ENCODE measurements at places on chromosomes 2 and 18.

GRCh38 chr2:44705876-44706480 lies 235.5 kb upstream of the SIX3 start:
- DNase-seq: no peak

DNA sequence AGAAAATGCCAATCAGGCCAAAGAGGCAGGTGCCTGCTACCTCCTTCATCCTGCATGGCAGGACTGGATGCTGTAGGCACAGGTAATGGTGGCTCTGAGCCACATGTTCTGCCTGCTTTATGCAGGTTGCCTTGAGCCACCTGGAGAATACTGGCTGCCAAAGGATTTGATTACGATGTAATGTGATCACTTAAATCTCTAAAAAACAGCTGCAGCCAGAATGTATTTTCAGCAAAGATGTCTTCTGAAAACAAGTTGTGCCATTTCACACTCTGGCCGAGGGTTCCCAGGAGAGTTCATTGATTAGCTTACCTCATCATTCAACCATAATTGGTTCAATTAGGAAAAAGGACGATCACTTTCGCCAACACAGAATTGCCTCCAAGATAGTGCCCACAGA lies 17.9 kb upstream of the MSGN1 start:
- DNase-seq: no peak

DNA sequence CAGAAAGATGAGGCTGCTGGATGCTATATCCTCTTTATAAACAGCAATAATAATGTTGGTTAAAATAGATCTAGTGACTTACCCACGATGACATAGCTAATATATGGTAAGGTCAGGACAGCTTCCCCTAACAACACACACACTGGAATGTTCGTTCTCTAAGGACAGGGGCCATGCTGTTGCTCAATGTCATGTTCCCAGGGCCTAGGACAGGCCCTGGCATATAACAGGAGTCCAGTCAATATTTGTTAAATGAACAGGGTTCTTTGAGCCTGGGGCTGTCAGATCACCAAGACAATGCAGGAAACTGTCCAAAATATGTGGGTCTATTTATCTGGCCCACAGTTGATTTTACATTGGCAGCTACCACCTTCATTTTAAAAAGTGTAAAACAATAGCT lies 207.1 kb upstream of the MEX3C start:
- no peak for DNase-seq

DNA sequence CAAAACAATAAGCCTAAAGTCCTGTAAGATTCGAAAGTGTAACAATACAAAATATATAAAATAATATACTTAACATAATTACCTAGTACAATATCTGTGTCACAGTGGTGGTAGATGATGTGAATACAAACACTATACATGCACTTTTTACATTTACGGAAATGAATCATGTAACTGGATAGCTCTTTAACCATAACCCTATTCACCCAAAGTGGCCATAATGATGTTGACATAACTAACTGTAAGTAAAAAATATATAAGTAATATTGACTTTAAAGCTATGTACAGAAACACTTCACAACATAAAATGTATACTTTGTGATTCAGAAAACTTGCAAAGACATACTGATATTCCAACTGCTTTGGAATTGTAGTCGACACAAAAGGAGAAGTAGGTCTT lies 616.9 kb upstream of the SLC8A1 start:
- DNase-seq: no peak

DNA sequence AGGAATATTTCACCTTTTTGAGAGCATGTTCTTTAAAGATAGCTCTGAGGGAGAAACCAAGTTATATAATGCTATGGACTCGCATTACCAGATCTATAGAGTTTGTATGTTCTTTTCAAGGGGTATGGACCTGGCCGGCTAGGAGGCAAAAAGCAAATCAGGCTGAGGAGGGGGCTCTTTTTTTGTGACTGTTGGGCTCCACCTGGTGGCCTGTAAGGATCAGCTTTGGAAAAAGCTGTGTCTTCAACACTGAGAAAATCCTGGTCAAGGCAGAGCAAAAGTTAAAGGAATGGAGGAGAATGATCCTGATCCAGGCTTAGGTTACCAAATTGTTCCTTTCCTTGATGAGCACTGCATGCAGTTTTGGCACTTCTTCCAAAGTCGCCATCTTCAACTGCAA lies 180.5 kb downstream of the DIS3L2 start:
- no peak for DNase-seq

- DNase-seq: no peak
Measured at GRCh38 chr2:65367524-65367923, 64.9 kb downstream of the SPRED2 start.
